ENCODE measurements at places on chromosomes 2 and 18.

DNA sequence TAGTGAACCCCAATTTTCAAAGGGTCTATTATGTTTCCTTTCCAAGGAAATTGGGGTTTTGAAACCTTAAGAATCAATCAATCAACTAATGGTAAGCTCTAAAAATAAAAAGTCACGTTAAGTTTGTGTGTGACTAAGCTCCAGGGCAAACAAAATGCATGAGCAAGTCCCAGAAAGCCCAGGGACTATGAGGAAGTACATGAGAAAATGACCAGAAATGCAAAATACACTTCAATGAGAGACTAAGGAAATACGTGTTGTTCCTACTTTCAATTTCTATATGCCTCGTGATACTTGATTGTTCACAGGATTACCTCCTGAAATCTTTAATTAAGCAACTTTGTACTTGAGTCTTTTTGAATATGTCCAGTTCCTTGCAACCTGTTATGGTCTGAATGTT, 684.4 kb upstream of the SYT4 start:
- DNase-seq: no peak

DNA sequence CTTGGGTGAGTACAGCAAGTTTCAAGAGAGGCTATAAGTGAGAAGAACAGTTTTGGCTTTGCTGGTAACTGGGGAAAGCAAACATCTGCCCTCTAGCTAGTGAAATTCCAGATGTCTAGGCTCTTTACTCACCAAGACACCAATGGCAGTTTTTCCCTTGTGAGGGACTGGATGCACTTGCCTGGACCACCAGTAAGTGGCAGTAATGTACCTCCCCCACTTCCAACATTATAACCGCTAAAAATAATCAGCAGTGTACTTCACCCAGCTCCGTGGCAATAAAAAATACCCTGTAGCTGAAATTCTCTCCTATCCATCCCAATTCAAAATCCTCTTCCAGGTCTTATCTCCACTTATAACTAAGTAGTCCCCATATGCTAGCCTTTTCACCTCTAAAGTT, 383.9 kb downstream of the ARHGAP15 start:
- no peak for DNase-seq

- DNase-seq: no peak
These were observed 24.3 kb downstream of the NCAPH start for GRCh38 chr2:96359866-96360265.

GRCh38 chr2:125543968-125544514, 1111.9 kb upstream of the GYPC start:
- DNase-seq: no peak

DNA sequence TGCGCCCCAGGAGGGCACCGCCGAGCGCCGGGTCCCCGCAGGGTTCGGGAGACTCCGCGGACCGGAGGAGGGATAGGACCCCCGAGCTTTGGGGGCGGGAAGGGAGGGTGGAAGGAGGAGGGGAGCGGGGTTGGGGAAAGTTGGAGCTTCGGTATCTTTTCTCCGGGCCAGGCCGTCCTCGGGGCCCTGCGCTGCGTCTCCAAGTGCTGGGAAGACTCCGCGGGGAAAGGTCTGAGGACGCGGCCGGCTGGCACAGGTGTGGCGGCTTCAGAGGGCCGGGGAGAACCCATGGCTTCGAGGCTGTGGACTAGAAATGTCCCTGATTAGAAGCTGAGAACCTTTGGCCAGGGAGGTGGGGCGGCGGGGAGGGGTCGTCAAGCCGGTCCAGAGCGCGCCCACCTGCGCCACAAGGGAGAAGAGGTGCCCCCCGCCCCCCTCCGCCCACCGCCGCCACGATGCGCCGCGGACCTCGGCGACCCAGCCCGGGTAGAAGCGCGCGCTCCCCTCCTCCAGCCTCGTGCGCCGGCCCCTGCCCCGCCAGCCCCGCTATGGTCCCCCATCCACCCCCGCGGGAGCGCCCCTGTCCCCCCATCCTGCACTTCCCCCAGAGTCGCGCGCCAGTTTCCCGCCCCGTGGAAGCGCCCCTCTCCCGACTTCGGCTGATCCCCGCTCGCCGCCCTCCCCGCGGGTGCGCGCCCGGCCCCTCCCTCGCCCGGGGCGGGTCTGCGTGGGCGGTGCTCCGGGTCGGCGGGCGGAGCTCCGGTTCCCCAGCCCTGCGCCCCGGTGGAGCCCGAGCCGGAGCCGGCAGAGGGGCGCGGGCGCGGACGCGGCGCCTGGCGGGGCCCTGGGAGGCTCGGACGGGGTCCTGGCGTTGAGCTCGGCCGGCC, at the start of gene SNTG2:
TSS of gene SNTG2 (plus strand) at position 770 of the 887 bp plus-strand sequence. CDS start 148 bp downstream, outside the sequence.
- DNase-seq: peak; percentile 62

GRCh38 chr2:191738003-191738402, 60.1 kb downstream of the NABP1 start:
- no peak for DNase-seq

- DNase-seq: no peak
These were observed 238.2 kb downstream of the GCA start for GRCh38 chr2:162581959-162582798.

GRCh38 chr2:189370719-189371118, 70.6 kb upstream of the WDR75 start:
- DNase-seq: no peak

DNA sequence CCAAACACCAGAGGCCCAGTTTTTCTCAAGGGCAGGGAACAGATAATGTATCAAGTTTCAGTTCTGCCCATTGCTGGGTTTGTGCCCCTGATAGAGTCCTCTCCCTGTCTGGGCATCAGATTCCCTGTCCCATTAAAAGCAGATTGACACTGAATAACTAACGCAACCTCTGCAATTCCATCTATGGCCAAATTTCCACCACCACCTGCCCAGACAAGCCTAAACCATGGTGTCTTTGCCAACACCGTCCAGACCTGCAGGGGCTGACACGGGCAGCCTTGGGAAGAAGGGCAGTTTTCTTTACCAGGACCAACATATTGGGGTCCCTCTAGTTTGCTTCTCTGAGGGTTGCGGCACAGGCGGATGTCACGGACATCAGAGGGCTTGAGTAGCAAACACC, 26.4 kb upstream of the PAX8 start:
- DNase-seq: no peak

DNA sequence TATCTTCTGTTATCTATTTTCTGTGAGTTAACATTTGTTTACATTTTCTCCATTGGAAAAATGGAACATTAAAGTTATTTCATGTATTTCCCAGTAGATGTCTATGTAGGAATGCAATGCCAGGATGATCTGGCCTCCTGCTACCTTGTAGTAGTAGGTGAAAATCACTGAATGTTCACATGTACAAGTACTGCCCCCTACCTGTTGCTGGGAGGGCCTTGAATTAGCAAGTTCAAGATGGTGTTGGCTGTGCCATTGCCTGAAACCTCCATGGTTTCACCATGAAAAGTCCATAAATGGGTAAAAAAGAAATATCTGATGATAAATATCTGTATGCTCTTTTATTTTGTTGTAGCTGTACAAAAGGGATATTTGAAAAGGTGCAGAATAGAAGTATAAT, 30.7 kb downstream of the XRCC5 start:
- DNase-seq: no peak

DNA sequence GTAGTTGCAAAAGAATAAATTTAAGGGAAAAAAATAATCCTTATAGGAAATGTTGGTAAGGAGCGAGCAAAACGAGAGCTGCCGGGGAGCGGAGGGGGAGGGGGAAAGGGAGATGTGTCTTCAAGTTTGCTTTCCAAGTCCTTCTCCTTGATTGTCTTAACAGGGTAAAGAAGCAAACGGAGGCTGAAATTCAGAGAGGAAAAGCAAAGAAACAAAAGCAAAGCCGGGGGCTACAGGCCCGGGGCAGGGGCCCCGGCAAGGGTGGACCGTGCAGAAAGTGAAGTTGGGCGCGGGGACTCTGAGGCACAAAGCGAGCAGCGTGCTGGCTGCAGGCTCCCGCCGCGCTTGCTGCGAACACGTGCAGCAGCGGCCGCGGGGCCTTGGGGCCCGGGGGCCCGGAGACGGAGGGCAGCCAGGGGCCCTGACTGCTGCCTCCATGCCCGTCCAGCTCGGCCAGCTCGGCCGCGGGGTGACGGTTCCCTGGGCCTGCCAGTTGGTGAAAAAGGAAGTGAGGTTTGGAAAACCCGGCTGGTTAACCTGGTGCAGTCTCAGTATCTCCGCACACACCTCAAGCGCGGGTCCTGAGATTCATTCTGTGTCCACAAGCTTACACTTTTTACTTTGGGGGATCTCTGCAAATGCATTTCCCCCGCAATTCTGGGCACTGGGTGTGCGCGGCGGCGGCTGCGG, 4.1 kb downstream of the BCL11A start:
- DNase-seq: no peak

GRCh38 chr2:240500561-240501423, 57.0 kb downstream of the ANKMY1 start:
- DNase-seq: no peak

DNA sequence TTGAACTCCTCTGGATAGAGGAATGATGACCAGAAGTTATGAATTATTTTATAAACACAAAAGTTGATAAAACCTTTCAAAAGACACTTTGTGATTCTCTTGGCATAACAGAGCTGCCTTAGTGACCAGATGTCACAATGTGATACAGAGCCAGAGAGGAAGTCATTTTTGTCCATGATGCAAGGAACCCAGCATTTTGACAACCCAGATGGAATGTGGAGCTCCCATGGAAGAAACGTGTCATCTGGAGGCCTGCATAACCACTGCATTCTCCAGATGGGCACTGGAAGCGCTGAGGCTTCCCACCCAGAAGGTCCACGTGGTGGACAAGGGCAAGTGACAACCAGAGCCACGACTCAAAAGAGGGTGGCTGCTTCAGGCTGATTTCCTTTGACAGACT, 30.1 kb downstream of the HRH4 start:
- no peak for DNase-seq

DNA sequence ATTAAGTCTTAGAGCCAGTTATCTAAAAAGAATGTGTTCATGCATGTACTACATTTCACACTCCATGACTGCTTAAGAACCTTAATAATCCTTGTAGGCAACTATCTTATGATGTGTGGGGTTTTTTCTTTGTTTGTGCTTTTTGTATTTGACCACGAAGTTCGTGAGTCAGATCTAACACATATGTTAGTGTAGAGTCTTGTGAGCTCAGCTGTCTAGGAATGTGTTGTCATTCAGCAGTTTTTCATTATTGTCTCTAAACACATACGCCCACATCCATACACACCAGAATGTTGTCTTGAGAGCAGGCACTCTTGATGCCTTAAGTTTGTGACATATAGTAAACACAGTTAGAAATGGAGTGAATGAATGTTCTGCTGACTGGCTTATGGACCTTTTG, 38.4 kb downstream of the CAB39 start:
- no peak for DNase-seq

GRCh38 chr18:22207021-22207758, 37.8 kb downstream of the GATA6 start:
- no peak for DNase-seq

DNA sequence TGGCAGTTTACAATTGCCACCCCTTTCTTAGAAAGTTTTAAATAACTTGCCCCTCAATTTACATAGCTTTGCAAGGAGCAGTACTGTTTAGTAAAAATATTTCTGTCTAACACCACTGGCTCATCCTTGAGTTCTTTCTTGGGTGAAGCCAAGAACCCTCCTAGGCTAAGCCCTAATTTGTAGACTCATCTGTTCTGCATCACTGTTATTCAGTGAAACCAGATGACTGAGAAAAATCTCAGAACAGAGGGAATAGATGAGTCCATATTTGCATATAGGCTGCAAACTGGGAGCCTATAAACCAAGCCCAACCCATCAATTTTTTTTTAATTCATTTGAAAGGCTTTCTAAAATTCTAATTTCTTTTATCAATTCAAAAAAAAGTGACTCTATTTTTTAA, 161.4 kb upstream of the TFPI start:
- no peak for DNase-seq

GRCh38 chr18:2102022-2102421, 469.3 kb downstream of the METTL4 start:
- no peak for DNase-seq

- DNase-seq: no peak
These were observed at the start of gene TEKT4 for GRCh38 chr2:94871226-94872087. Gene TEKT4 (plus strand): TSS chr2:94871430. CDS start chr2:94871580, 150 bp downstream.

- no peak for DNase-seq
These were observed 31.4 kb upstream of the IL1B start for GRCh38 chr2:112867701-112868631.

GRCh38 chr2:42117923-42118753, 51.0 kb upstream of the EML4 start:
- no peak for DNase-seq

- no peak for DNase-seq
These were observed 163.0 kb downstream of the NCKAP5 start for GRCh38 chr2:133405252-133405651.

- DNase-seq: no peak
These were observed 38.2 kb upstream of the CYP1B1 start for GRCh38 chr2:38113981-38114708.

DNA sequence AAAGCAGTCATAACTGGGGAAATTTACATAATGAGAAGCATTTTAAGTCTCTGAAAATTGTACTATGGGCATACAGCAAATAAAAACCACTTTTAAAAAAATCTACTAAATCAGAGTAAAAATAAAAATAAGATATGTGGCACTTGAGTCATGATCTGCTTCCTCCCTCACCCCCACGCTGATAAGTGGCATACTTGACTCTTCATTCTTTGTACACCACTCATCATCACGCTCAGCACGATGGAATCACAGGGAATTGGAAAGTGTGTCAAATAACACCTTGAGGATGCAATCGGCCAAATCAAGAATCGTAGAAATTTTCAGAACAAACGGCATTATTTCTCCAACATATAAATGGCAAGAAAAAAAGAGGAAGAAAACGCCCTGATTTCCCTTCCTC, 41.1 kb upstream of the REG3G start:
- DNase-seq: no peak

DNA sequence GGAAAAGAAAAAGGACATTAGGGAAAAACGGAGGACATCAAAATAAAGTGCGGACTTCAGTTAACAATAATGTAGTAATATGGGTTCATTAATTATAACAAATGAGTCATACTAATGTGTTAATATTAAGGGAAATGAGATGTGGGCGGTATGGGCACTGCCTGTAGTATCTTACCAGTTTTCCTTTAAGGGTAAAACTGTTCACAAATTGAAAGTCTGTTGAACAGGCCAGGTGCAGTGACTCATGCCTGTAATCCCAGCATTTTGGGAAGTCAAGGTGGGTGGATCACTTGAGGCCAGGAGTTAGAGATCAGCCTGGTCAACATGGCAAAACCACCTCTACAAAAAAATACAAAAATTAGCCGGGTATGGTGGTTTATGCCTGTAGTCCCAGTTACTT, 56.8 kb upstream of the PMAIP1 start:
- no peak for DNase-seq

DNA sequence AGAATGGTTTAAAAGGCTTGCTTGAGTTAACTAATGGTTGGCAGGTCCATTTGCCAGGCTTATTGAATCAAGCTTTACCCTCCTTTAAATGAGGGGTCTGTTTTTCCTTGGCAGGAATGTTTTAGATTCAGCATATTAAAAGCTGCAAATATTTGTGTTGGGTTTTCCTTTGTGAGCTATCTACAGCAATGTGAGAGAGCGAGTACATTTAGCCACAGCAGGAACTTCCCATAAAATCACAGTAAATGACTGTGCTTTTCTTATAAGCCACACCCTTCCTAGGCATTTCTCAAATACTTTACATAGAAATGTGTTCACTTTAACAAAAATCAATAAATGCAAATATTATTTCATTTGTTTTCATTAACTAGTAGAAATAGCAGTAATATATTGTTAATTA, 23.9 kb downstream of the CALCRL start:
- no peak for DNase-seq
